ENCODE measurements at places on chromosomes 11 and 22. TPM values are rescaled to one million over a fixed set of nuclear protein-coding genes. Genes with fewer than 3 reads are reported as not detected.

Gene PRR5L
- 4.0 TPM for total RNA-seq

Gene HEPACAM
- total RNA-seq = not detected

Gene FGF3
- not detected for total RNA-seq

DNA sequence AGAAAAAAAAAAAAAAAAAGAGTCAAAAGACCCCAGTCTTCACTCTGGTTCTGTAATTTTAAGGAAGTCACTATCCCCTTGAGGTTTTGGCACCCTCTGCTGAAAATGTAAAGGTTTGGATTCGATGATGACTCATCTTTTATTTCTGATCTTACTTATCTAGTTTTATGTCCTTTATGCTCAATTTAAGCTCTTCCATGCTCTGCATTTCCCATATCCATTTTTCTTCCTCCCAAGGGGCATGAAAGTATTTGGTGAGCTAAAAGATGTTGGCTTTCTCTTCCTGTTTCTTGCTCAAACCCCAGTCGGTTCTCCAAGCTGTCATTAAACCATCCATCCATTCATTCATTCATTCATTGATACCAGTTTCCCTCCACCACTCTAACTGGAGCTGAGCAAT, 61.0 kb upstream of the CDON start:
- H3K4me3 ChIP-seq = no peak overlapping the region
- no peaks in the 10 kb centered on the region for H3K27me3 ChIP-seq
- H3K4me1 ChIP-seq = peaks cover 20% of the 10 kb centered on the region
- H3K27ac ChIP-seq = no peak overlapping the region
- DNase-seq = no peak

DNA sequence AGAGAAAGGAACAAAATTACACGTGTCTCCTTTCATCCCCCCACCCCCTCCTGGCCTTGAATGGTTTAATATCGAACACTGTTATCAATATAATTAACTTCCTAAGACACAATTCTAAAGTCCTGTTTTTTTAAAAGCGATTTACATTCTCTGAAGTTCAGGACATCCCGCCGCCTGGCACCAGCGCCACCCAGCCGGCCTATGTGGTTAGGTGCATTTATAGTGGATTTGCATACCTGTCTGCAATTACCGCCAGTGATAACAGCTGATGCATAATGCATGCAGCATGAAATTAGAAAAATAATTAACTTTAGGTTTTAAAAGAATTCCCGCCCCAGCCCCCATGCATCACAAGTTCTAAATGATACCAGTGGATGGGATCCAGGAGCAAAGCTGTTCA, 58.6 kb downstream of the MACROD1 start:
- no peaks in the 10 kb centered on the region for H3K36me3 ChIP-seq
- DNase-seq = no peak

- H3K4me1 ChIP-seq = peaks cover 59% of the 10 kb centered on the region
- H3K27me3 ChIP-seq = no peaks in the 10 kb centered on the region
- peak overlapping the region; percentile 22 for H3K27ac ChIP-seq
- DNase-seq = no peak
Measured at GRCh38 chr11:72738199-72739141, 13.7 kb downstream of the ARAP1 start.

Measured in WTC11 (cell line).